ENCODE measurements at places on chromosomes 7 and 10.

DNA sequence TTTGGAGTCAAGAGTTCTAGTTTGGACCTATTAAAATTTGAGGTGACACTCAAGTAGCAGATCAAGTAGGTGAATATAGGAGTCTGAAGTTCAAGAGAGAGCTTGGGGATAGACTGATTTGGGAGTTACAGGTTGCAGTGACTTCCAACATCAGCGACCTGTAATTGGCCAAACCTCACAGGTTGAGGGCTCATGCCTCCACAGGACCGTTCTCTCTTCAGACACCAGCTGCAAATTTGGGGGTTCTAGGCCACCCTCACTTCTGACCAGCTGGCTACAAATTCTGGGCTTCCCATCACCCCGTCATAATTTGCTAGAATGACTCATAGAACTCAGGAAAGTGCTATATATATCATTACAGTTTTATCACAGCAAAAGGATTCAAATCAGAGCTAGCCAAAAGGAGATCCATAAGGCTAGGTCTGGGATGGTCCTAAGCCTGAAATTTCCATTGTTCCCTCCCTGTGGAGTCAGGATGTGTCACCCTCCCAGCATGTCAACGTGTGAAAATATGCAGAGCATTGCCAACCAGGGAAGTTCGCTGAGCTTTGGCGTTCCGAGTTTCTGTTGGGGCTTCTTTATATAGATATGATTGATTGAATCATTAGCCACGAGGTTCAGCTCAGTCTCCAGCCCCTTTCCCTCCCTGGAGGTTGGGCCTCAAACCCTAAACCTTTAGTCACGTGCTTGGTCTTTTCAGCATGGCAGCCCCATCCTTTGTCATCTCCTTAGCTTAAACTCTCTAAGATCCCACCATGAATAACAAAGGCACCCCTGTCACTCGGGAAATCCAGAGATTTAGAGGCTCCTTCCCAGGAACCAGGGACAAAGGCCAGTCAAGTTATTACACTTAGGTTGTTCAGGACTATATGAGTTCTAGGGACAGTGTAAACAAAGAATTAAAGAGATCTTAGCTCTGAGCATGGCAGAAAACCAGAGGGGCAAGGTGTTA lies 20.7 kb upstream of the ZNF212 start:
- DNase-seq, result no peak
- no peaks in the 10 kb centered on the region for H3K4me1 ChIP-seq
- H3K36me3 ChIP-seq, result peaks cover 61% of the 10 kb centered on the region
- H3K27ac ChIP-seq, result no peak overlapping the region

- H3K27ac ChIP-seq, result no peak overlapping the region
- H3K4me3 ChIP-seq, result no peak overlapping the region
- peaks cover 26% of the 10 kb centered on the region for H3K27me3 ChIP-seq
- no peak for DNase-seq
Measured at GRCh38 chr7:3787717-3788264, 486.7 kb downstream of the SDK1 start.

DNA sequence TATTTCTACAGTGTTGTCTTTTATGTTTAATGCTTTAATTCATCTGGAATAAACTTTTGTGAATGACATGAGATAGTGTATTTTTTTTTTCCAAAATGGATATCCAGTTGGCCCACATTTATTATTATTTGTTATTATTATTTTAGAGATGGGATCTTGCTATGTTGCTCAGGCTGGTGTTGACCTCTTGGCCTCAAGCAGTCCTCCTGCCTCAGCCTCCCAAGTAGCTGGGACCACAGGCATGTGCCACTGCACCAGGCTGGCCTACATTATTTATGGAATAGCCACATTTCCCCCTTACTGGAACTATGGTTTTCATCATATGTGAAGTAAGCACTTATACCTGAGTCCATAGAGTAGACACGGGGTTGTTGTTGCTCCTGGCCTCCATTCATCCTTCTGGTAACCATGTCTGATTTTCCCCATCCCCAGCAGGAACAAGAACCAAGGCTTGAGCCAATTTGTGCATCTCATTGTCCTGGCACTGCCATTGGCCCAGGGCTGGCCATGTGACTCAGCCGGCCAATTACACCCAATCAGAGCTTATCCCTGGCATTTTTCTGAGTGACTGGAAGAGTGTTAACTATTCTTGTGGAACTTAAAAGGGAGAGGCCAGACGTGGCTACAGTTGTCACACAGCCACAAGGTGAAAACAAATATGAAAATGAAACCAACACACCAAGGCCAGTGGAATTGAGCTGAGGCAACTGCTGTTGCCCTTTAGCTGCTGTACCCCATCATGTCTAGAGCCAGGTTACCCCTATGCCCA lies 23.1 kb downstream of the PRF1 start:
- no peaks in the 10 kb centered on the region for H3K27me3 ChIP-seq
- DNase-seq, result no peak
- H3K4me1 ChIP-seq, result peaks cover 6% of the 10 kb centered on the region
- no peak overlapping the region for H3K4me3 ChIP-seq
- no peaks in the 10 kb centered on the region for H3K36me3 ChIP-seq

DNA sequence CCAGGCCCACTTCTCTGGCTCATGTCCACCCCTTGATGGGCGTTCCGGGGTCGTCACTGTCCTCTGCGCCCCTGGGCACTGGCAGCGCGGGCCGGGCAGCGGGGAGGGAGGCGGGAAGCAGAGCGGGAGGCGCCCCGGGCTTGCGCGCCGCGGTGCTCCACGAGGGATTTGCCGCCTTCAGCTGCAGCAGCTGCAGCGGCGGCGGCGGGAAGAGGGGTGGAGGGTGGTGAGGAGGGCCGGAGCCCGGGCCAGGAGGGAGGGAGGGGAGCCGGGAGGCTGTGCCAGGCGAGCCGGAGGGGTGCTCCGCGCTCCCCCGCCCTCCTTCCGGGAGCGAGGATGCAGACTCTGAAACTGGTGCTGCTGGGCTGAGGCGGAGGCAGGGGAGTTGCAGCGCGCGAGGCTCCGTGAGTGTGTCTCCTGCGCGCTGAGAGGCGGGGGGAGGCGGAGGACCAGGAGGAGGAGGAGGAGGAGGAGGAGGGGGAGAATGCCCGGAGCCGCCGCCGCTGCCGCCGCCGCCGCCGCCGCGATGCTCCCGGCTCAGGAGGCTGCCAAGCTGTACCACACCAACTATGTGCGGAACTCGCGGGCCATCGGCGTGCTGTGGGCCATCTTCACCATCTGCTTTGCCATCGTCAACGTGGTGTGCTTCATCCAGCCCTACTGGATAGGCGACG lies at the start of gene LHFPL3:
Gene LHFPL3 (plus strand): TSS at position 308 of the 674 bp plus-strand sequence.
- H3K36me3 ChIP-seq, result no peaks in the 10 kb centered on the region
- H3K27ac ChIP-seq, result no peak within 1 kb of the TSS
- H3K4me1 ChIP-seq, result no peaks in the 10 kb centered on the region

DNA sequence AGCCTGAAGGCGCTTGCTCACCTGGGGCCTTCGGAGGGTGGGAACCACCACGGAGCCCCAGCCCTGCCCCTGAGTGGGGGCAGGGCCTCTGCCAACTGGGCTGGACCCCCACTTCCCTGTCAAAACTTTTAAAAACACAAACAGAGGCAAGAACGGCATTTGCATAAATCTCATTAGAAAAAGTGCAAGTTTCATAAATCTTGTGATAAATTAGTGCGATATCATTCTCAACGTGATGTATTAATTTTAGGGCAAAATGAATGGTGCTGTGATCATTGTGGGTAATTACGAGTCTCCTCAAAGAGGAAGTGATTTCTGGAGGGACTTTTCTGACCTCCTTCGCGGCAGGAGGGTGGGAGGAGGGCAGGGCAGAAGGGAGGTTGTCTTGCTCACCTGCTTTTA lies 98.3 kb downstream of the CDH23 start:
- no peaks in the 10 kb centered on the region for H3K4me1 ChIP-seq
- H3K36me3 ChIP-seq, result no peaks in the 10 kb centered on the region
- peaks cover 12% of the 10 kb centered on the region for H3K27me3 ChIP-seq
- no peak overlapping the region for H3K27ac ChIP-seq
- DNase-seq, result no peak
- H3K4me3 ChIP-seq, result no peak overlapping the region

- H3K27me3 ChIP-seq, result no peaks in the 10 kb centered on the region
- peaks cover 11% of the 10 kb centered on the region for H3K36me3 ChIP-seq
- no peak for DNase-seq
- no peak overlapping the region for H3K4me3 ChIP-seq
- H3K27ac ChIP-seq, result no peak overlapping the region
Measured at GRCh38 chr7:36663481-36663880, 60.8 kb downstream of the AOAH start.

- H3K36me3 ChIP-seq, result no peaks in the 10 kb centered on the region
- H3K4me3 ChIP-seq, result no peak overlapping the region
- no peak overlapping the region for H3K27ac ChIP-seq
- no peak for DNase-seq
- H3K4me1 ChIP-seq, result no peaks in the 10 kb centered on the region
- H3K27me3 ChIP-seq, result no peaks in the 10 kb centered on the region
Measured at GRCh38 chr10:24851629-24852028, 100.8 kb downstream of the PRTFDC1 start.

GRCh38 chr7:125847055-125847454 lies 917.4 kb upstream of the POT1 start:
- no peaks in the 10 kb centered on the region for H3K4me1 ChIP-seq
- no peaks in the 10 kb centered on the region for H3K36me3 ChIP-seq
- no peak overlapping the region for H3K4me3 ChIP-seq
- no peak overlapping the region for H3K27ac ChIP-seq

DNA sequence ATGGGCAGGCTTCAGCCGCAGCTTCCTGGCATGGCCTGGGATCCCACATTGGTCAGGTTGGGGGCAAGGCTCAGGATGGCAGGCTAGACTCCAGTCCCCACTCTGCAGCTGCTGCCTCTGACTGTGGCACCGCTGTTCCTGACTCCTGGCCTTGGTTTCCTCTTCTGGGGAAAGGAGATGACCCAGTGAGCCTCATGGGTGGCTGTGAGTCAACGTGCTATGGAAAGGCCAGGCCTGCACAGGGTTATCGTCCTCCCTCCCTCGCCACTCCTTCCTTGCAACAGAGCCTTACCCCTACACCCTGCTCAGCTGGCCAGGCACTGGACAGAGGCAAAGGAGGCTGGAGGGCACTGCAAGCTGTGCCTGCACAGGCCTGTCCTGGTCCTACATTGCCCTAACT lies 36.1 kb upstream of the CHST15 start:
- H3K27ac ChIP-seq, result no peak overlapping the region
- H3K4me3 ChIP-seq, result no peak overlapping the region
- no peaks in the 10 kb centered on the region for H3K27me3 ChIP-seq
- H3K4me1 ChIP-seq, result no peaks in the 10 kb centered on the region
- H3K36me3 ChIP-seq, result no peaks in the 10 kb centered on the region
- DNase-seq, result no peak

- H3K4me3 ChIP-seq, result no peak overlapping the region
- H3K27ac ChIP-seq, result no peak overlapping the region
- no peaks in the 10 kb centered on the region for H3K36me3 ChIP-seq
- no peaks in the 10 kb centered on the region for H3K27me3 ChIP-seq
Measured at GRCh38 chr7:135799881-135800280, 51.3 kb upstream of the FAM180A start.

DNA sequence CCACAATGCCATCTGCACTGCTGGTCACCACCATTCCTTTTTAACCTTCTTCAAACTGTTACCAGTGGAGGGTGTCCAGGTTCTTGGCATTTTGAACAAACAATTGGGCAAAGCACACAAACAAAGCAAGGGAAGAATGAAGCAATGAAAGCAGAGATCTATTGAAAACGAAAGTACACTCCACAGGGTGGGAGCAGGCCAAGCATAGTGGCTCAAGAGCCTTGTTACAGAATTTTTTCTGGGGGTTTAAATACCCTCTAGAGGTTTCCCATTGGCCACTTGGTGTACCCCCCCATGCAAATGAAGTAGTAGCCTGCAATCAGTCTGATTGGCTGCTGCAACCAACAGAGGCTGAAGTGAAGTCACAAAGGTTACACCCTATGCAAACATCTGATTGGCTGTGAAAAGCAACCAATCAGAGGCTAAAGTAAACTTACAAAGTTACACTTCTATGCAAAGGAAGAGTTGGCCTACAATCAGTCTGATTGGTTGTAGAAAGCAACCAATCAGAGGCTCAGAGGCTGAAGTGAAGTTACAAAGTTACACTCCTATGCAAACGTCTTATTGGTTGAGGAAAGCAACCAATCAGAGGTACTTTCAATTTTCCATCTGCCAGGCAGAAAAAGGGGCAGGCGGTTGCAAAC lies 103.2 kb upstream of the WAC start:
- H3K4me3 ChIP-seq, result no peak overlapping the region
- no peak for DNase-seq
- H3K4me1 ChIP-seq, result no peaks in the 10 kb centered on the region
- no peak overlapping the region for H3K27ac ChIP-seq

GRCh38 chr7:47837826-47838225 lies 110.4 kb downstream of the PKD1L1 start:
- H3K36me3 ChIP-seq, result no peaks in the 10 kb centered on the region
- no peak overlapping the region for H3K4me3 ChIP-seq
- DNase-seq, result no peak
- H3K4me1 ChIP-seq, result no peaks in the 10 kb centered on the region
- H3K27me3 ChIP-seq, result no peaks in the 10 kb centered on the region
- H3K27ac ChIP-seq, result no peak overlapping the region

DNA sequence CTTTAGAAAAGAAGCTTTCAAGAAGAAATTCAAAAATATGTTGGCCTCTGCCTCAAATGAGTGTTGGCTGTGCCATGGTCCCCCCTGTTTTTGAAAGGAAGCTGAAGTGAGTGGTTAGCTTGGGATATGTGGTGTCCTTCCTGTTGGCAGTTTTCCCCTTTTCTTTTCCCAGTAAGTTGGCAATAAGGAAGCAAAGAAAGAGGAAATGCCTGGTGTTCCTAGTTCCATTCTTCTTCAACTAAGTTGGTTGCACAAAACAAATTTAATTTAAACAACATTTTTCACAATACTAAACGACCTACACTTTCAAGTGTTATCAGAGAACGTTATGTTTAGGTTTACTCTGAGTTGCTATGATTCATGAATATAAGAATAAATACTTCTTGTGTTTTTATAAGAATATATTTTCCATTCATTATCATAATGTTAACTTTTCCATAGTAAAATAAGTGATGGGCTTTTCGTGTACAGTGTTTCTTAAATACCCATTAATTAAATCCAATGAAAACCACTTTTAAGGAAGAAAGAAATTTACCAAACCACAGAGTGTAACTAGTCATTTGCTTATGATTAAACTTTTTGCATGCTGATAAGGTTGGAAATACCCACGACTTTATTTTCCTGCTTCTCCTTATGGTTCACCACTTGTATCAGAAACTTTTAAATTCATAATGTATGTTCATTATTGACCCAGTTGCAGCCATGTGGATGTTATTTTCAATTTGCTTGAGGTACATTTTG lies 7.7 kb downstream of the HDAC9 start:
- DNase-seq, result no peak
- H3K4me3 ChIP-seq, result no peak overlapping the region
- no peaks in the 10 kb centered on the region for H3K36me3 ChIP-seq

GRCh38 chr7:18390535-18390907 lies 105.0 kb upstream of the HDAC9 start:
- H3K4me1 ChIP-seq, result no peaks in the 10 kb centered on the region
- no peaks in the 10 kb centered on the region for H3K36me3 ChIP-seq
- no peak overlapping the region for H3K27ac ChIP-seq
- DNase-seq, result no peak
- no peak overlapping the region for H3K4me3 ChIP-seq

Measured in T-cell (primary cell).